Mesothelial cell of epicardium (in vitro differentiated cells): ENCODE measurements at places on chromosomes 2 and 18.

GRCh38 chr2:176967911-176968450 is 244.6 kb upstream of the HNRNPA3 start:
- no peak for DNase-seq

GRCh38 chr2:49831698-49832367 is 677.5 kb upstream of the FSHR start:
- no peak for DNase-seq

- no peak for DNase-seq
Measured at GRCh38 chr2:180327185-180327584, 320.1 kb upstream of the CWC22 start.

DNA sequence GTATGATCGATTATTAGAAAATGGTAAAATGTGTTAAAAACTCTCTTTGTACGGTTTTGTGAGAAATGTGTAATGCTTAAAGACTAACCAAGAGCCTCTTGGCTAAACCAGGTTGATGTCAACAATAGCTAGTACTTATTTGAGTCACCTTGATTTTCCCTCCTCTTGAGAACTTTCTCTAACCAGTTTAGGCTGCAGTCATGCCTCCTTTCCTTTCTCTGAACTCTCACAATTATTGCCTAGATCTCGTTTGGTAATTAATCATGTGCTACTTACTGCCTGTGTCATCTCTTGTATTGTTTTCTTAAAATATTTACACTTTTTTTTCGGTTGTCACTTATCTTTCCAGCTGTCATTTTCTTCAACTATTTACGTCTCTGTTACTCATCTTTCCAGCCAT is 1.1 kb upstream of the EPC2 start:
- DNase-seq: no peak

DNA sequence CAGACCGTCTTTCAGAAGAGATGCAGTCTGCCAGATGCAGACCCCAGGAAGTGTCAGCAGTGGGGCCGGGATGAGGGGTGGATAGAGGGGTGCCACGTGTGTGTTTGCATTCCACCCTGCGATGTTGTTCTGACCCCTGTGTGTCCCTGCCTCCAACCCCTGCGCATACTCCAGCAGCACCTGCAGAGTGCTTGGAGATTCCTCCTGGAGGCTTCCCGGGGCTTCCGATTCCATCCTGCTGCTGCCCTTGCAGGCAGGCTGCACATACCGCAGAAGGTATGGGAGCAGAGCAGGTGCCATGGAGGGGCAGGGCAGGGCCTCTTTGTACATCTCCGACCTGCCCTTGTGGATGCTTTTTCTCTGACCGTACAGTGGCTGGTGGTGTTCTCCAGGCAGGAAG is 177.2 kb downstream of the SH3RF3 start:
- no peak for DNase-seq

DNA sequence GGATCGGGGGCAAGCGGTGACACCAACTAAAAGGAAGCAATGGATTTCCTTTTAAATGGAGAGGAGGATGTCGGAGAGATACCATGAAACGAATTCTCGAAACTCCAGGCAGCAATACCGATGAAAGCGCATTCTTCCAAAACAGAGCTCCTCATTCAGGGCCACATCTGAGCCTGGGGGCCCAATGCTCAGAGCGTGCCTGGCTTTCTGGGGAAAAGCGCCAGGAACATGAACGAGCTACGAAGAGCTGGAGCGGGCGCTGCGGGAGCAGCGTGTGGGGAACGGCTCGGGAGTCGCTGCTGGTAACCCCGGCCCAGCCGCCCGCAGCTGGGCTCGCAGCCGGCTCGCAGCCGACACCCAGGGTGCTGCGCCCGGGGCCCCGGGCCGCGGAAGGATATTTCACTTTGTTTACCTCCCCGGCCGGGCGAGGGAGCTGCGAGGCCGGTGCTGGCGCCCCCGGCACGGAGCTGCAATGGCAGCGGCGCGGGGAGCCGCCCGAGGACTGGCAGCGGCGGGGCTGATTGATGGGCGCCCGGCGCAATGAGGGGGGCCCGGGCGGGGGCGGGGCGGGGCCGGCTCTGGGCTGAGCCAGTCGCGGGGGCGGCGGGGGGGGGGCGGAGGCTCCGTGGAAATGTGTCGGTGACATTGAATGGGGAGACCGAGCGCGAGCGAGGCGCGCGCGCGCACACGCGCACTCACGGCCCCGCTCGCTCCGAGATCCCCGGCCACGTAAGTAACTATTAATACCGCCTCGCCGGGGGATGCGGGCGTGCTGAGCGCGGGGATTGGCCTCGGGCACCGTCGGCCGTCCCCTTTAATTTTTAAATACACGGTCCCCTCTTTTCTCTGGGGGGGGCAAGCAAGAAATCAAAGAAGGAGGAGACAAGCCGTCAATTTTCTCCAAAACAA is at the start of gene TRIB2:
Gene TRIB2, plus strand, starts transcription at position 655 of the 909 bp plus-strand sequence. CDS start 1,372 bp downstream, outside the sequence.
- DNase-seq: peak; percentile 58

DNA sequence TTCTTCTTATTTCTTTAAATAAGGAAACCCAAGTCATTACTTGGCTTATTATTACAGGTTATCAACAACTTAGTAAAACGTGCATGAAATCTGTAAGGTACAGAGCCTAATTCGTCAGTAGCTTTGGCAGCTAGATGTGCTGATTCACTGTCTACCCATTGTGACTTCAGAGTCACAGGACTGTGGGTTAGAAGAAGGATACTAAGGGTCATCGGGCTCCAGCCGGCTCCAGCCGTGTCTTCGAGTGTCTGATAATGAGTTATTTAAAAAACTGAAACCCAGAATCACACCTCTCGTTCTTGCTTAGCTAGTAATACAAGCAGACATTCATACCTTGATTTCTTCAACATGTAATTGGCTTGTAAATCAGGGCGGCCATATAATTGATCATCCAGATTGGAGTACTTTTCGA is 170.5 kb downstream of the FMNL2 start:
- DNase-seq: no peak

DNA sequence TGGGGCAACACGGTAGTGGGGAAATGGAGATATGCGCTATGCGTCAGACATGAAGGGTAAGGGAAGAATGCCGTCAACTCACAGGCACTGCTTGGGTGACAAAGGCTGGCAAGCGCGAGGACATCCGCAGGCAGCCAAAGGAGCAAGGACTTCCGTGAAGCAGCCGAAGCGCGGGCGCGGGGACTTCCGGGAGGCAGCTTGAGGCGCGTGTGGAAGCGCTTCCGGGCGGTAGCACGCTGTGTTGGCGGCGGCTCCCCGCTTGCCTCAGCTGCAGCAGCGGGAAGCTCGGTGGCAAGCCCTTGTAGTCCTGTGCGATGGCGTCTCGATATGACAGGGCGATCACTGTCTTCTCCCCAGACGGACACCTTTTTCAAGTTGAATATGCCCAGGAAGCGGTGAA is at the start of gene PSMA8:
Gene PSMA8, plus strand, starts transcription at position 218 of the 400 bp plus-strand sequence. Its CDS starts 97 bp downstream, at position 315.
- DNase-seq: no peak

DNA sequence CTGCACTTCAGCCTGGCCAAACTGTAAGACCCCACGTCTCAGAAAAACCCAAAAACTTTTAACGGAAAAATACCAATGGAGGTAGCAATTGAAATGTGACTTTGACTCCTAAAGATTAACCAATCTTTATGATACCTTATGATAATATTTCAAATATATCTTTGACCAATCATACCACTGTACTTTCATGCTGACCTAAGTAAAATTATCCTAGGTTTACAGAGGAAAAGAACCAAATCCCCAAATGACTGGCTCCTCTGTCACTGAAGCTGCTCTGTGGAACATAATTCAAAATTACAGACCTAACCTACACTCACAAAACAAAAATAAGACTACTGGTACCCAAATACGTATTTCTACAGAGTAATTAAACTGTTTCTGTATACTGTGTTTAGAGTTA is 7.7 kb upstream of the STPG4 start:
- no peak for DNase-seq

DNA sequence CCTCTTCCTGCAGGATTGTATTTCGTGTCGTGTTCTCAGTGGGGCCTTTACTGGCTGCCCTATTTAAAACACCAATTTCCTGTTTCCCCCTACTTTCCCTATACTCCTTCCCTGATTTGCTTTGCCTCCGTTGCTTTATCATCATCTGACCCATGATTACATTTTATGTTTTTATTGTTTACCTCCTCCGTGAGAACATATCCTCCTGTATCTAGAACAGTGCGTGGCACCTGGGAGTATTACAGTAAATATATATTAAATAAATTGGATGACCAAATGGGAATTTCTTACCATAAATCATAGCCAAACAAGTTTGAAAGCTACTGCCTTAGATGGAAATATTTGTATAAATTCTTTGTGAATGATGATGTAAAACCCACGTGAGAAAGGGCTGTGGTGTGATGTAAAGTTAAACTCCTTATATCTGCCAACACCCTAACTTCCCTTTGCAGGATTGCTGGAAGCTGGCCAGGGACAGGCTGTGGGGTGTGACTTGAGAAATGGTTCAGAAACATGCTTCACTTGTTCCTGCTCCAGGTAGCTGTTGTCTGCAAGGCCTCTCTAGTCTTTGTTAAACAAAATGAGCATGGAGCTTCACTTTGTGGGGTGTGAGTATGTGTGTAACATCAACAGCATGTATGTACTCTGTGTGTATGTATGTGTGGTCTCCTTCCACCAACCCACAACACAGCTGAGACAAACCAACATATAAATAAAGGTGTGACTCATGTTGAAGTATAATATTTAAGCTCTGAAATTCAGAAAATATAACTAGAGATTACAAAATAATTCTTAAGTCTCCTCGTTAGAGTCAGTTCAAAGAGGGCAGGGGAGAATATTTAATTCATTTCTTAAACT is 40.3 kb downstream of the LHCGR start:
- DNase-seq: peak; percentile 43

GRCh38 chr18:37409878-37410277 is 155.7 kb downstream of the CELF4 start:
- no peak for DNase-seq

DNA sequence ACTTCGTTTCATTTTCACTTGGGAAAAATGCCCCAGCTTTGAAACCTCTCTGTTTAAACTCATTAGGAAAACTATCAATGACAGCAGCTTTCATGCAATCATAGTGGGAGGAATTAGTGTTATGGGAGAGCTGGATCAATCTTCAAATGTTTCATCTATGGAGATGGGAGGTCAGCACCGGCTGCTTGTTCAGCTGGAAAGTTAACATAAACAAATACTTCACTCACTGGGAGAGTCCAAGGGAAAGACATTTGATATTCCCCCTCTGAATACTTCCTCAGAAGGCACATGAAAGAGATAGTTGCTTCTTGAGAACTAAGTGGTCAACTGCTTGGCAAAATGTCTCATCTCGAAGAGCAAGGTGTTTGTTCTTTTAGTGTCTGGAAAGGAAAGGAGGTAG is 7.3 kb downstream of the LYPD1 start:
- DNase-seq: no peak

- no peak for DNase-seq
Measured at GRCh38 chr2:109231996-109232705, 103.1 kb downstream of the SH3RF3 start.

DNA sequence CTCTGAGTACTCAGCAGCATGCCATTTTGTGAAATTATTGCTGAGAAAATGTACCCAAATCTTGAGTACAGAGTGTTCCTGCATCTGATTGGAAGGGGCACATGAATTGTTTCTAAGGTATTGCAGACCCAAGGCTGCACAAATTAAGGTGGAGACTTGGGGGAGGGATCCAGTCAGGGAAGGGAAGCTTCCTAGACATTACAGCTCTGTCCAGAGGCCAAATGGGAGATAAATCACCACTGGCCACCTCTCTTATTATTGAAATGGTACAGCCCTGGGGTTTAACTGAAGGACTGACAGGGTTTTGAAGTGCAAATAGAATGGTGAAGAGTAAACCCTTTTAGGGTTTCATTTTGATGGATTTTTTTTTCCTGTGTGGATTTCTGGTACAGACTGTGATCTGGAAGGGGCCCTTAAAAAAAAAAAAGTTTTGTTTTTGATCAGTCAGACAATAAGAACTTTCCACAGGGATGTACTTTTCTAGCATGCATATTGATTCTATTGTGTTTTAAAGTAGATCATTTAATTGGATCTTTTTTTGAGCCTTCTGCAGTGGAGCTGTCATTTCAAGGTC is 119.4 kb downstream of the GREB1L start:
- no peak for DNase-seq

DNA sequence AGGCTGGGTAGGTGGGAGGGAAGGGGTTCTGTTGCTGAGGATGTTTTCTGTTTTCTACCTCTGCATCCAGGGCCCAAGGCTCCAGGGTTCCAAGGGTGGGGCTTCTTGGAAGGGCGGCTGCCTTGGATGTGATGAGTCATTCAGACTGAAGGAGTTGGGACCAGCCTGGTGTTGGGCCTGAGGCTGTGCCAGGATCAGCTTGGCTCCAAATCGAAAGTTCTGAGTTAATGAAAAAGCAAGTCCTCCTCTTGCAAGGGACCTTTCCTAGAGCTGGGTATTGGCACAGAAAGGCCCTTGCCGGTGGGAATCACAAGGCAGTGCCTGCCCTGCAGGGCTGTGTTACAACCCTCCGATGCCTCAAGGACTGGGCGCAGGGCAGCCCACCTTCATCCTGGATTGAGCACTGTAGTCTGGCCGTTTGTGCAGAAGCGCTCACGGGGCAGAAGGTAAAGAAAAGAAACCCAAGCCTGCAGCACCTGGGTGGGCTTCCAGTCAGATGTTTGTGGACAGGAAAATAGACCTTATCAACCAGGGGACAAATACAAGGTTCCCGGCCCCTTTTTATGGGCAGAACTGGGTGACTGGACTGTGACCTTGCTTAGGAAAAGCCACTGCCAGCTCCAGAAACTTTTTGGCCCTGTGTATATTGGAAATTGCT is 52.5 kb upstream of the MCFD2 start:
- no peak for DNase-seq

DNA sequence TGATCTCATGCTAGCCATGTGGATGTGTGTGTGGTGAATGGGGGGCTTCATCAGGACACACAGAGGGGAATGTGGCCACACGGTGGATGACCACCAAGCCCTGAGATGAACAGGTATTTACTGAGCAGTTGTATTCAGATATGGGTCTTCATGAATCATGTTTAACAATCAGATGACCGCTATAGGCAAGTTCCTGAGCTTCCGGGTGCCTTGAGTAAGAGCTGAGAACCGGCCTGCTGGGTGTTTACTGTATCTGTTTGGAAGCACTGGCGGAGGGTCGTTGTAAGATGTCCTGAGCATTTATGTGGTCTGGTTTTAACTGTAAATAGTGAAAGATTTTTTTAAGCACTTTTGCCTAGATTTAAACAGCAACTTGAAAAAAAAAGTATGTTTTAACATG is 43.9 kb downstream of the BOLA3 start:
- DNase-seq: no peak

DNA sequence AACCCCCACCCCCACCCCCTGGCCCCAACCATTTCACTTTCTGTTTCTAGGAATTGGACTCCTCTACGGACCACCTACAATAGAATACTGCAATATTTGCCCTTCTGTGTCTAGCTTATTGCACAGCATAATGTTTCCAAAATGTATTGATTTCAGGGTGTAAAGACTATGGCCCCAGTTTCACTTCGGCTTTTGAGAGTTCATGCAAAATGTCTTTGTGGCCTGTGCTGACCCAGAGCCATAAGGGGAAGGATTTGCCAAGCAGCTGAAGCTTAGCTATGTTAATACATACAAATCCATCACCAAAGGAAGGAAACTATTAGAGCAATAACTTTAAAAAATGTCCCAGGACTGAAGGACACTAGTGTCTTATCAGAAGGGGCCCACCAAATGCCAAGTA is 11.2 kb upstream of the ATP9B start:
- DNase-seq: no peak

- DNase-seq: no peak
Measured at GRCh38 chr2:211132046-211132445, 575.6 kb downstream of the CPS1 start.

- no peak for DNase-seq
Measured at GRCh38 chr2:58032764-58033080, 13.9 kb upstream of the VRK2 start.
